ENCODE measurements at places on chromosomes 5 and 9.

DNA sequence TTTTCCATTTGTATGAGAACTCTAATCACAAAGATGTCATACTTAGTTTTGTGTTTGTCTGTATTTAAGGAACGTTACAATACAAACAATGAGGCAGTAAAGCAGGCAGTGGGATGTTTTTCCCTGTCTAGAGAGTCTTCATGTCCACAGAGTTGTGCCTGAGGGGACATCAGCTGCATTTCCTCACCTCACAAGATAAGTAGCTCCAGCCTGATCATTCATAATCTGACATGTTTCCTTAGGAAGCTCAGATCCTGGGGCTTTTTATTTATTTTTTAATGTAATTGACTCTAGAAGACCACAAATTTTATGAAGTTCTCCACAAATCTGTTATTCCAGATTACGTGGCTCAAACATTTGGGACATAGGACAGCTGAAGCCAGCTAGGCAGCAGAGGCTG lies 78.5 kb downstream of the SPTLC1 start:
- no peak for DNase-seq

DNA sequence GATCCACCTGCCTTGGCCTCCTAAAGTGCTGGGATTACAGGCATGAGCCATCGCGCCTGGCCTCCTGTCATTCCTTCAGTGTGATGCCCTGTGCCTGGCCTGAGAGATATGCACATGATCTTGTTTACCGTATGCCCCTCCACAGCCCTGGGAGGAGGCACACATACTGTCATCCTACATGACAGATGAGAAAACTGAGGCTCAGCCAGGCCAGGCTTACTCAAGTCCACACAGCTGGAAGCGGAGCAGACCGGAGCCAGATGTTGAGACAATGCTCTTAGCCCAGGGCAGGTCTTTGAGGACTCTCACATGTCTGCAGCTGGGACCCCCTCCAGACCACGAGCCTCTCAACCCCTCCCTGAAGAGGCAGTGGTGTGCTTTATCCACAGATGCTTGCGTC lies 38.7 kb upstream of the SH3PXD2B start:
- DNase-seq: no peak

GRCh38 chr5:57191986-57192385 lies 18.1 kb downstream of the GPBP1 start:
- DNase-seq: no peak

DNA sequence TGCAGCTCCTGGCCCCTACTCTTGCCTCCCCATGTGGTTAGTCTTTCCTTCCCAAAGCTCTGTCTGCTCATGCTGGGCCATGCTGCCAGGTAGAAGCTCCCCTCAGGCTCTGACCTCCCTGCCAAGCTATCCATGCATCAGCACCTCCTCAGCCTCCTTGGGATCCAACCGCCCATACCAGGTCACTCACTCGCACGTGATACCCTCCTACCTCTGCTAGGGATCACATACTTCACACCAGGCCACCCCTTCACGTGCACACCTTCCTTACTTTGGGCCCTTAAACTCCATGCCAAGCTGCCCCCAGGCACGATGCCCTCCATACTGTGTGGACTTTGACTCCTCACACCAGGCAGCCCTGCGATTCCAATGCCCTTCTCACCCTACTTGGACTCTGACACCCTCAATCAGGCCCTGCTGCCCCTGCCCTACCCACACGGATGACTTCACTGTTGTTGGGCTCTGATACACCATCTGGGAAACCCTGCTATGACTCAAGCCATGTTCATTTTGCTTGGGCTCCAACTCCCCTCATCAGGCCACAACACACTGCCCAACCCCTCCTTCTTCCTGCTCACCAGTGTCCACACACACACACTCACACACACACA lies 34.1 kb downstream of the ZNF483 start:
- peak; percentile 91 for DNase-seq

- DNase-seq: peak; percentile 87
Measured at GRCh38 chr9:98472216-98472615, 216.8 kb upstream of the TBC1D2 start.

GRCh38 chr9:71036501-71036900 lies 84.9 kb downstream of the TRPM3 start:
- DNase-seq: no peak

- no peak for DNase-seq
Measured at GRCh38 chr9:250039-250438, 35.4 kb downstream of the DOCK8 start.

GRCh38 chr5:81297531-81297930 lies 3.9 kb upstream of the ZCCHC9 start:
- DNase-seq: no peak
